ENCODE measurements at places on chromosomes 2 and 18. TPM values are rescaled to one million over a fixed set of nuclear protein-coding genes. Genes with fewer than 3 reads are reported as not detected.
A peak's percentile ranks its signal among the peaks of the same experiment; 100 is the strongest.

DNA sequence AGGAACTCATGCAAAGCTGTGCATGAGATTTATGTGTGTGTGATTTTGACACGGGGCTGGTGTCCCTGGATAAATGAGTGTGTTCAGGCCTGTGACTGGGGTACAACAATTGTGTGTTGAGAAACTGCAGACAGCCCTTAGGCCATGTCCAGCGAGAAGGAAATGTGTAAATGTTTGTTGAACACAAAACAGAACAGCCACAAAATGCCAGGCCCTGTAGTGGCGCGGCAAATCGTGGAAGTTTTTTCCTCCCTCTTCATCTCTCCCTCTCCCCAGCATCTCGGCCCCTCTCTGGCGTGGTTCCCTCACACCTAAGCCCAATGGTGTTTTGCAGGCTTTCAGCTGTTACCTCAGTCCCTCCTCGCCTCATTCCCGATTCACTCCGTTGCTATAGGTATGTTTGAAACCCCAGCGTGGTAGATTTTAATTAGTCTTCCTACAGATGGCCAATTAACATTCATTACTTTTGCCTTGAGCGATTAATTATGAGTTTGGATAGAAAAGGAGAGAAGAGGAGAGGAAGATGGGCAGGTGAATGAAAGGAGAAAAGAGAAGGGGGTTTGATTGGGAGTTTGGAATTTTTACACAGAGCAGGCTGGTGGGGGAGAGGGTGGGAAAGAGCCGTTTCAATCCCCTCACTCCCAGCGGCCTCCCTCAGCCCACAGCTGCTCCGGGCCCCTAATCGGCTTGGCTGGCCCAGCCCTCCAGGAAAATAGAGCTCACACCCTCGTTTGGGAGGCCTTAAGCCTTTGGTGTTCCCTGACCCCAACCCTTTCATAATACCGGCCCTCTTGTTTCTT, 10.8 kb downstream of the SPR start:
- no peaks in the 10 kb centered on the region for H3K27me3 ChIP-seq
- no peak for DNase-seq
- H3K4me3 ChIP-seq, result no peak overlapping the region
- no peak overlapping the region for H3K27ac ChIP-seq
- H3K36me3 ChIP-seq, result no peaks in the 10 kb centered on the region

DNA sequence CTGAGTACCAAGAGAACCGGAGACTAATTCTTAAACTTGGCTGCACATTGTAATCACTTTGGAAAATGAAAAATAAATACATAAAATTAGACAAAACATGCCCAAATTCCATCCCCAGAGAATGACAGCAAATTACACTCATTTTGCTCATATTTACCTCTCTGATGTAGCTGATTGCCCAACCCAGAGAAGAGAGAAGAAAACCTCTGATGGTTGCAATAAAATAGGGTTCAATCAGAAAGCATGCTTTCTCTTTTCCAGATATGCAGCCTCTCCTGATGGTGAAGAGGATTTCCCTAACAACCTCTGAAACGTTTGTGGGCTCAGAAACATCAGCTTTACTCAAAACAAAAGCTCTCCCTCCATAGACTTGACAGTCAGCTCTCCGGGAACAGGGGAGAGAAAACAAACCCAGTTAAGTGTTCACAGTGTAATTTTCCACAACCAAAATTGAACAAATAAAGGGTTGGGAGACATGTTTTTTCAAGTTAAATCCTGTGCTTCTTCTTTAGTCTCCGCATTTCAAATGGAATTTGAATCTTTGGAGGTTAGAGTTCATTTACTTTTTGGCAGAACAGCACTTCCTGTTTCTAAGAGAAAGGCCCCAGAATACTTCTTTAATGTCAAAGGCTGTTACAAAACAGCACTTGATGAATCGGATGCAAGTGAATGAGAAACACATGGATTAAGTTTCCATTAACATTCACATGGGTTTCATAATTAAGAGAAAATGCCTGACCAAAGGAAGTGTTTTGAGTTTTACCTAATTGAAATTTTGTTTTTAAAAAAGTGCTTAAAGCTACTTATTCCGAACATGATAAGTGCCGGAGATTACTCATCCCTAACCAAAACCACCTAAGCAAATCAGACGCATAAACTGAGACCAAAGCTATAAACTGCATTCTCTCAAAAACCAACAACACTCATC, 570.1 kb upstream of the SYT4 start:
- H3K36me3 ChIP-seq, result no peaks in the 10 kb centered on the region
- H3K4me3 ChIP-seq, result no peak overlapping the region
- H3K27me3 ChIP-seq, result no peaks in the 10 kb centered on the region
- no peaks in the 10 kb centered on the region for H3K4me1 ChIP-seq

The C2orf66 gene
- total RNA-seq, result not detected

DNA sequence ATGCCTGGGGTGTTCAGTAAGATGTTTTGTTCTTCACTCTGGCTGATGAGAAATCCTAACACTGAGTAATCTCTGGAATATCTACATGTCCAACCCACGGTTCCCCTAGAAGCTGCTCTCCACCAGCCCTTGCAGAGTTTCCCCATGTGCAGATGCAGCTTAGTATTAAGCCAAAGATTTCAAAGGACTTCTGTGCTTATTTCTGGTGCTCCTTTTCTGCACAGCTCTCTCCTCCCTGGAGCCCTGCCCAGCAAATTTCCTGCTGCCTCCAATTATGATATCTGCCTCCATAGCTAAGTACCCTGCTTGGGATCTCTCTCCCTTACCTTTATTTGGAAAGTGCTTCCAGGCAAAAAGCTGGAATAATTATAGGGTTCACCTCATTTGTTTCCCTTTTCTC, 949.3 kb downstream of the BCL11A start:
- H3K4me1 ChIP-seq, result no peaks in the 10 kb centered on the region
- no peak overlapping the region for H3K4me3 ChIP-seq
- no peaks in the 10 kb centered on the region for H3K36me3 ChIP-seq
- no peaks in the 10 kb centered on the region for H3K27me3 ChIP-seq

DNA sequence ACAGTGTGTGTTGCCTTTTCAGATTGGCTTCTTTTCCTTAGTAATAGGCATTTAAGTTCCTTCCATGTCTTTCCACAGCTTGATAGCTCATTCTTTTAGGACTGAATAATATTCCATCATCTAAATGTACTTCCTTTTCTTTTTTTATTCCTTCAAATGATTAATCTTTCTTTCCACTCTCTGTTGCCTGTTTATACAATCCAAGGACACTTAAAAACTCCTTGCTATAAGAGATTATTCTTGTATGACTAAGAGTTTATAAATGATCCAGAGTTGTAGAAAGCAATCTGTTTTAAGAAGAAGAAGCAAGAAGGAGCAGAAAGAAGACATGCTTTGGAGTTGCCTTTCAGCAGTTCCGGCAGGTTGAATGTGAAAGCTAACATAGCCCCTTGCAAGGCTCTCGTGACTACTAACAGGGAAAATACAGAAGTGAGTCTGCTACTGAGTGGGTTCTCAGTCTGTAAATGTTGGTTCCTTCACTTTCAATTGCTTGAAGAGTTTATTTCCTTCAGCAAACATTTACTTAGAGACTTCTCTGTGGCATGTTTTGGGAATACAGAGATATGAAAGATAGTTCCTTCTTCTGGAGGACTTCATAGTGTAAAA, 123.0 kb downstream of the PMAIP1 start:
- no peaks in the 10 kb centered on the region for H3K4me1 ChIP-seq
- H3K36me3 ChIP-seq, result no peaks in the 10 kb centered on the region
- peak; percentile 7 for DNase-seq
- H3K4me3 ChIP-seq, result no peak overlapping the region

The TDRD15 gene
- total RNA-seq, result not detected

The DRC1 gene
- not detected for total RNA-seq

DNA sequence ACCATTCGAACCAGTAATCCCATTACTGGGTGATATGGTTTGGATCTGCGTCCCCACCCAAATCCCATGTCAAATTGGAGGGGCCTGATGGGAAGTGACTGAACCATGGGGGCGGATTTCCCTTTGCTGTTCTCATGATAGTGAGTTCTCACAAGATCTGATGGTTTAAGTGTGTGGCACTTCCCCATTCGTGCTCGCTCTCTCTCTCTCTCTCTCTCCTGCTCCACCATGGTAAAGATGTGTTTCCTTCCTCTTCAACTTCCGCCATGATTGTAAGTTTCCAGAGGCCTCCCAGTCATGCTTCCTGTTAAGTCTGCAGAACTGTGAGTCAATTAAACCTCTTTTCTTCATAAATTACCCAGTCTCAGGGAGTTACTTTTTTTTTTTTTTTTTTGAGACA, 62.6 kb downstream of the NBAS start:
- no peaks in the 10 kb centered on the region for H3K4me1 ChIP-seq
- no peak for DNase-seq
- H3K36me3 ChIP-seq, result peaks cover 2% of the 10 kb centered on the region

DNA sequence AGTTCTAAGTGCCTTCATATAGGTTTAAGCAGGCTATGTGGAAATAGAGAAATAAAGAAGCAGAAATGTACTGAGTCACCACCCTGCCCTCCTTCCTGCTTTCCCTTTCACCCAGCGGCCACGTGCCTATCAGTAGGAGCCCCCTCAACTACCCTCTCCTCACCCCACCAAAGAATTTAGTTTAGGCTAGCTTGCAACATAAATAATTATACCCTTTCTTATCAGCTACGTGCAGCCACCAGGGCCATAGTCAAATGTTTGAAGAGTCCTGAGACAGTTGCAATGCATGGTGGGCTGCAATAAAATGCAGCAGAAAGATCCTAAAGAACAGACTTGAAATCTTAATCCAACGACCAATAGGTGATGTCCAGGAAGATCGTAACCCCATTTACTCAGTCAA, 101.2 kb downstream of the RTP5 start:
- no peak overlapping the region for H3K27ac ChIP-seq
- no peak for DNase-seq
- no peak overlapping the region for H3K4me3 ChIP-seq
- H3K27me3 ChIP-seq, result no peaks in the 10 kb centered on the region

- no peaks in the 10 kb centered on the region for H3K27me3 ChIP-seq
- peak overlapping the region; percentile 99 for H3K27ac ChIP-seq
- peak overlapping the region; percentile 82 for H3K4me3 ChIP-seq
- DNase-seq, result no peak
- peaks cover 37% of the 10 kb centered on the region for H3K4me1 ChIP-seq
Observed at GRCh38 chr2:201122276-201122675, 6.3 kb downstream of the CFLAR start.

- no peak for DNase-seq
- peaks cover 1% of the 10 kb centered on the region for H3K36me3 ChIP-seq
- no peaks in the 10 kb centered on the region for H3K27me3 ChIP-seq
- no peaks in the 10 kb centered on the region for H3K4me1 ChIP-seq
- no peak overlapping the region for H3K27ac ChIP-seq
- H3K4me3 ChIP-seq, result no peak overlapping the region
Observed at GRCh38 chr18:74637070-74637469, 39.4 kb downstream of the ZNF407 start.

DNA sequence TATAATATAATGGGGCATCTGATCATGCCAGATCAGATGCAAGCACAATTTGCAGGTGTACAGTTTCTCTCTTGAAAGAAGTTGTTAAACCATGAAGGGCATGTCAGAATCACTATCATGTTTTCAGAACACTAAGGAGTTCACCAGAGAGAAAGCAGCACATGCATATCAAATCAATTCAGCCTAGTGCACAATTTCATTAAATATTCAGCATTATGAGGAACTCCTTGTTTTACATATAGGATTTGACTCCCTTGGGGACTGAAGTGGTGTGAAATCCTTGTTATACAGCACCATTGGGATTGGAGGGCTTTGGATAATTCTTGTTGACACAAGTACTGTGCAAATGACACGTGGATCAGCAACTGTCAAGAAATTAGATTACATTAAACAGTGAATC, 562.1 kb upstream of the KLHL29 start:
- no peak for DNase-seq
- H3K27me3 ChIP-seq, result no peaks in the 10 kb centered on the region
- no peaks in the 10 kb centered on the region for H3K4me1 ChIP-seq
- H3K27ac ChIP-seq, result no peak overlapping the region

- no peak overlapping the region for H3K27ac ChIP-seq
- H3K4me3 ChIP-seq, result no peak overlapping the region
- H3K36me3 ChIP-seq, result no peaks in the 10 kb centered on the region
- no peak for DNase-seq
- H3K27me3 ChIP-seq, result peaks cover 2% of the 10 kb centered on the region
- no peaks in the 10 kb centered on the region for H3K4me1 ChIP-seq
Observed at GRCh38 chr18:5419601-5420000, 124.1 kb upstream of the ZBTB14 start.

- DNase-seq, result no peak
- no peak overlapping the region for H3K4me3 ChIP-seq
- H3K27ac ChIP-seq, result no peak overlapping the region
Observed at GRCh38 chr2:65453916-65454315, 21.5 kb upstream of the SPRED2 start.

- no peaks in the 10 kb centered on the region for H3K27me3 ChIP-seq
- no peak for DNase-seq
- H3K36me3 ChIP-seq, result peaks cover 5% of the 10 kb centered on the region
- no peak overlapping the region for H3K27ac ChIP-seq
- no peak overlapping the region for H3K4me3 ChIP-seq
Observed at GRCh38 chr18:45945669-45946068, 21.5 kb downstream of the EPG5 start.

DNA sequence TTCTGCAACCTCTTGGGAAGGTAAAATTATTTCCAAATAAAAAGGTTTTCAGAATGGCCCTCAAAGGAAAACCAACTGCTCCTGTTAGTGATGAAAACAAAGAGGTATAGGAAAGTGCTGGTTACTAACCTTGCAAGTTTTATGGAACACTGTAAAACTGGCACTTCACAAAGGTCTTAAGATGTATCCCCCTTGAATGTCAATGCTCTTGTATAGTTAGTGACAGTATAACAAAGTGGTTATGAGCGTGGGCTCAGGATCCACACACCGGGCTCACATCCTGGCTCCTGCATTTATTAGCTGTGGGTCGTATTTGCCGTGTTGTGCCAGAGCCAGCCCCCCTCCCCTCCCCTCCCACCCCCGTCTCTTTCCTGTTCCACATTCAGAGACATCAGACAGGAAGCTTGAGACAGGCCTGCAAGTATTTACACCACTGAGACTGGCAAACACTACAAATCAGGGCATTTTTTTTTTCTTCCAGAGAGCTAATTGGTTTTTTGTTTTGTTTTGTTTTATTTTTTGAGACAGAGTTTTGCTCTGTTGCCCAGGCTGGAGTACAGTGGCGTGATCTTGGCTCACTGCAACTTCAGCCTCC, 9.2 kb upstream of the DNPEP start:
- H3K27ac ChIP-seq, result no peak overlapping the region
- H3K4me3 ChIP-seq, result no peak overlapping the region
- no peak for DNase-seq

The PDE1A gene
- total RNA-seq, result not detected

DNA sequence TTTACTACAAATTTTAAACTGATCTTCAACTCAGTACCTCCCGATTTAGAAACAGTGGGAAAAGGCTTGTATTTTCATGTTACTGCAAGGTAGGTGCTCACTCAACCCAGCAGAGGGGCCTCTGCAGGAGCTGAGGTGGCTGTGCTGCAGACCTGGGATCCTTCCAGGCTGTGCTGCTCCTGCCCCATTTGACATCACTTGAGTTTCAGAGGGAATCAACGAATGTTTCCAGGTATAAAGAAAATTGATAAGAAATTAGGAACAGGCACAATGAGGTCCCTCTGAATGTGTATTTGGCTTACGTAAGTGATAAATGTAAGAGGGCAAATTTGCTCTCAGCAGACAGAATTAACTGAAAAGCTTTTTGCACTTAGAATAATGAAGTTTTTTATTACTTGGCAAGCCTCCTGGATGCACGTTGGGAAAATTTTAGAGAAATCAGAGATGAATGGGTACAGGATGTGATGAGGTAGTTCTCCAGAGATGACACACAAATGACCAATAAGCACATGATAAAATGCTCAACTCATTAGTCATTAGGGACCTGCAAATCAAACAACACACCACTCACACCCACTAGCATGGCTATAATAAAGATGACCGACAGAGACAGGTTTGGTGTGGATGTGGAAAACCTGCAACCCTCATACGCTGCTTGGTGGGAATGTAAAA, 114.0 kb downstream of the NOL10 start:
- no peaks in the 10 kb centered on the region for H3K27me3 ChIP-seq
- no peak overlapping the region for H3K4me3 ChIP-seq
- H3K36me3 ChIP-seq, result peaks cover 23% of the 10 kb centered on the region
- DNase-seq, result no peak
- H3K4me1 ChIP-seq, result no peaks in the 10 kb centered on the region

The ZSWIM2 gene
- total RNA-seq, result not detected
